ENCODE measurements at places on chromosomes 7 and 10. TPM values are rescaled to one million over a fixed set of nuclear protein-coding genes. Genes with fewer than 3 reads are reported as not detected.
A peak's percentile ranks its signal among the peaks of the same experiment; 100 is the strongest.

DNA sequence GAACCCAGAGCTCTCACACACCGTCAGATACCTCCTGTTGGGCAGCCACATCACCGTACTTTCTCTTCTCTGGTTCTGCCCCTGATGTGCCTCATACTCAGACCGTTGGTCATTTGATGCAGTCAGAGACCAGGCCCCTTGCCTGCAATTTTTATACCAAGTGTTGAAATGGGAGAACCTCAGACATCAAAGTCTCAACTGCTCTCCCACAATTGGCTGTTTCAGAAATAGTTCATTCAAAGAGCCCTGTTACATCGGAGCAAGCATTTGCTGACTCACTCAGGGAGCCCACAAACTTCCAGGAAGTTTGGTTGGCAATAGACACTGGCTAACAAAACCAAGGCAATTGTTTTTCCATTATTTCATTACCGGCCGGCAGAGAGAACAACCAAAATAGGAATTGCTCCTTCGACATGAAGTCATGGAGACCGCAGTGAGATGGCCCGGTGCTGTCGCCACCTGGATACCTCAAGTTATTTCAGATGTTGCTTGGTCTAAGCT is 33.5 kb upstream of the ADAM12 start:
- DNase-seq, result no peak

GRCh38 chr10:47248386-47249090 is 51.5 kb upstream of the GDF10 start:
- DNase-seq, result no peak

GRCh38 chr10:10794046-10794445 is 223.6 kb upstream of the CELF2 start:
- DNase-seq, result no peak

DNA sequence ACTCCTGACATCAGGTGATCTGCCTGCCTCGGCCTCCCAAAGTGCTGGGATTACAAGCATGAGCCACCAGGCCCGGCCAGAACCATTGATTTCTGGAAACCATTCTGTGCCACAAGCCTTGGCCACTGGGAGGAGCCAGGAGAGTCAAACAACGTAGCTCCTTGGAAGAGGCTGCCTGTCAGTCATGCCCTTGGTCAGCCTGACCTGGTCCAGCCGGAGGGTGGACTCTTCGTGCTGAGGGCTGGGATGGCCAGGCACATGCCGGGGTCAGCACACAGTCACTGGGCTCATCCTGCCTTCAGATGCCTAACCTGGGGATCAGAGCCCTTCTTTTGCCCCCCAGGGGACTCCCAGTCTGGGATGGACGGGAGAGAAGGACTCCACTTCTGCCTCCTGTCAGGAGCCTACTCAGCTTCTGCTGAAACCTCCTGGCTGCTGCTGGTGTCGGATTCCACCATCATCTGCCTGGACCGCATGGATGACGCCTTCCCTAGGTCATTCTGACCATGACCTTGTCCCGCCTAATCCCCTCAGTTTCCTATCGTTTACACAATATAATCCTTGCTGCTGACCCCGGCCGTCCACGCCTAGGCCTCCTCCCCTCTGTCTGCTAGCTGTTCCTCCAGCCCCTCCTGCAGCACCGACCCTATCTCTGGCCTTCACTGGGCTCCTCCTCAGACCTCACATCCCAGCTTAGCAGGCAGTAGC is 30.4 kb downstream of the TMEM270 start:
- DNase-seq, result no peak

GRCh38 chr10:59018977-59019376 is 157.5 kb upstream of the PHYHIPL start:
- DNase-seq, result no peak

DNA sequence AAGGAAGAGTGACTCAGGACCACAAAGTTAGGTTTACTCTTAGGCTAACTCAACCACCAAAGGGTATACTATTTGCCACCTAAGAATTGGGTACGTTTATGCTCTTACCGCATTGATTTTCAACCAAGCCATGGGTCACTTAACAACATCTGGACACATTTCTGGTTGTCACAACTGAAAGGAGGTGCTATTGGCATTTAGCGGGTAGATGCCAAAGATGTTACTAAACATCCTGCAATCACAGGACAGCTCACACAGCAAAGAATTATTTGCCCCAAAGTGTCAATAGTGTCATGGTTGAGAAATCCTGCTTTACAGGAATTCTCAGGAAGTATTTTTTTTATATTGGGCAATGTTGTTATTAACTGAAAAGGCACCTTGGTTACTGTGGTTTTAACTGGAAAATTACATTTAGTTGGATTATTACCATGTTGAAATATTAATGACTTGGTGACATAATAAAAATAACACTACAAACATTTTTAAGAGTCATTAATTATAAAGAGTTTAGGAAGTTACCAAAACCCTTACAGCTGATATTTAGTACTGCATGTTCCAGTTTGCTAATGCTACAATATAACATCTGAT is 185.0 kb upstream of the TMEM196 start:
- DNase-seq, result no peak

DNA sequence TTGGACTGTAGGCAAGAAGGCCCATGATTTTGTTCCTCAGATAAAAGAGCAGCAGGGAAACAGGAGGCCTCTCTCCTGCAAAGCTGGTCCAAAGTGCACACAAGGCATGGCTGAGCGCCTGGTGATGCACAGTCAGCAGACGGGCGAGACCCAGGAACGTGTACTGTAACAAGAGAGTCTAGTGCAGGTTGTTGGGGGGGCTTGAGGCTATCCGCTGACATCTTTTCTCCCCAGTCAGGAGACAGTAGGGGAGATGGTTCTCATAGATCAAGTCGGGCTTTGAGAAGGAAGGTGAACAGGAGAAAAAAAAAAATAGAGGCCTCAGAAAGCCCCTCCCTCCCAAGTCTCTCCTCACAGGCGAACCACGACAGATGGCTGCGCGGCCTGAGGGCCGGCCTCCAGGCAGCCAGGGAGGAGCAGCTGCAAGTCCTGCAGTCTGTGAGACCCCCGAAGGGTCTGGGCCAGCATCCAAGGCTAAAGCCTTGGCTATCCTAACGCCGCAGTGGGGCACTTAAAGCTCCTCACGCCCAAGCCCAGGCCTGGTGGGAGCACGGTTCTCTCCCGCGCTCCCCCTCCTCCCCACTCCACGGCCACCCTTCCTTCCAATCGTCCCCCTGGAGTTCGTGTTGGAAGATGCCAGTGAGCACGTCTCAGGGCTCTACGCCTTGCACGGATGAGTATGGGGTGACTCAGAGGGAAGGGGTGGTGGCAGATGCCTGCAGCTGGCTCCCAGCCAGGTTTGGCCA is 68.3 kb downstream of the PRKAG2 start:
- peak; percentile 29 for DNase-seq

DNA sequence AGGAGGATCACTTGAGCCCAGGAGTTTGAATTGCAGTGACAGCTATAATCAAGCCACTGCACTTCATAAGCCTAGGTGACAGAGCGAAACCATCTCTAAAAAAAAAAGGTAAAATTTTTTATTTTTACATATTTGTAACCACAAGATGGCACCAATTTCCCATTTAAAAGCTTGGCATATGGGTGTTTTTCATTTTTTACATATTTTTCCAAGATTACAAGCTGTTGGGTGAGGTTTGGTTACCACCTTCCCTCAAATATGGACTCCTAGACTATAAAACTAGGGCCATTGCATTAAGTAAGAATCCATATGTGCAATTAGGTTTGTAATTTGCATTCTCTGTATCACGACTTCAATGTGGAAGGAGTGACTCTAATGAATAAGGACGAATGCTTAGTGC is 129.3 kb upstream of the ACBD5 start:
- DNase-seq, result peak; percentile 12

The MOSPD3 gene
- 17.3 TPM for total RNA-seq

The SPDYE5 gene
- not detected for total RNA-seq

The HGF gene
- not detected for total RNA-seq

The CYP3A7 gene
- not detected for total RNA-seq

The DNTT gene
- not detected for total RNA-seq

The LIPJ gene
- not detected for total RNA-seq

The PTEN gene
- 66.4 TPM for total RNA-seq

The TMEM213 gene
- total RNA-seq, result not detected

The PCLO gene
- 2.1 TPM for total RNA-seq
